ENCODE measurements at places on chromosomes 7 and 10.
A peak's percentile ranks its signal among the peaks of the same experiment; 100 is the strongest.

DNA sequence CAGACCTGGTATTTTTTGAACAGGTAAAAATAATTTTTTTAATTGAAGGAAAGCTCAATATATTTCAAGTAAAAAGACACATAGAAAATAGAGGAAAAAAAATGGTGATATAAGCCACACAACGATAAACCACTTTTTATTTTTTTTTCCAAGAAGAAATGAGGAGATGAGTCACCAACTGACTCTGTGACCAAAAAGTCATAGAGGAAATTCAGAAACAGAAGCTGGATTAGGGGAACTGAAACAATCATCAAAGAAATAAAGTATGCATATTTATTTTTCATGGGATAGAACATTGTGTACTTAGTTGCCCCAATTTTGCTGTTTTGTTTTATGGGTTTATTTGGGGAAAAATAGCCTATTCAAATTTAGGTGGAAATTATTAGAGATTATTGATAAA, 176.8 kb upstream of the AGR3 start:
- peak; percentile 82 for DNase-seq

DNA sequence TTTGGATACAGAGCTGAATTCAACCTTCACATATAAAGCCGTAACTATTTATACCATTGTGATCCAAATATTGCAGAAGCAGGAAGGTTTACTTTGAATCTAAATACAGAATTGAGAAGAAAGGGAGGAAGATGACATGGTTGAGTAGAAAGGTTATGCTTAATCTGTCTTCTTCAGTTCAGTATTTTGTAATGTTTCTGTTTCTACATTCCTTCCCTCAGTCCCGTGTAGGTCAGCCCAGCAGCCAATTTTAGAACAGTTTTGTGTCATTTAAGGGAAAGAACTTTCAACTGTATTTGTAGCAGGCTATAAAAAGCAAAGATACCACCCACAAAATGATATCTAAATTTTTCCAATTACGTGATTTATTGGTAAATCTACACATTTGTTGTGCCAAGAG, 97.4 kb downstream of the CPED1 start:
- DNase-seq, result no peak

- no peak for DNase-seq
These were observed 182.0 kb upstream of the GHITM start for GRCh38 chr10:83957168-83957947.

DNA sequence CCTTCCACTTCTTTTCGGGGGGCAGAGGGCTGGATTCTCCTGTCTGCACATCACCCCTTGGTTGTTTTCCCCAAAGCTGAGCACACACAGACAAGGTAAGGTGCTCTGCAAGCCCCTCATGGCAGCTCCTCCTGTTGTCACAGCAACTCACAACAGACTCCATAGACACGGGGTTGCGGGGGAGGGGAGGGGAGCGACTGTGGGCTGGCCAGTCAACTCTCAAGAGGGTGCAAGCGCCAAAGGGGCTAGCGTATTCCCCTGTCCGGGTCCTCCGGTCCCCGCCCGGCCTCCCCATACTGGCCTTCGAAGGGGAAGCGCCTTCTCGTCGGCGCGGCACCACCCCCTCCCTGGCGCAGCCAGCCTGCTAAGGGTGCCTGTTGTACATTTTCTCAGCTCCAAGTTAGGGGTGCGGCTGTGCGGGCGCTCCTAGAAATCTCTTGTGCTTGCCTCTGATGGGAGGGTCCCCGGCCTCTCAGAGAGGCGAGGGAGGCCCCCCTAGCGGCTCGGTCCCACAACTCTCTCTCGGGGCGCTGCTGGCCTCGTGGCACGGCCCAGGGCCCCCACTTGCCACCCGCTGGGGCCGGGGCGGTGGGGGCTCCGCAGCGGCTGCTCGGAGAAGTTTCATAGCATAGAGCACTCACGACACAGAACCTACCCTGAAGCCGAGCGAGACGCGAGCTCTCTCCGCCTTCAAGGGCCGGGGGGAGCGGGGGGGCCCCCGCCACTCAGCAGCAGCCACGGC, 498 bp downstream of the RHOBTB1 start:
- peak; percentile 56 for DNase-seq

DNA sequence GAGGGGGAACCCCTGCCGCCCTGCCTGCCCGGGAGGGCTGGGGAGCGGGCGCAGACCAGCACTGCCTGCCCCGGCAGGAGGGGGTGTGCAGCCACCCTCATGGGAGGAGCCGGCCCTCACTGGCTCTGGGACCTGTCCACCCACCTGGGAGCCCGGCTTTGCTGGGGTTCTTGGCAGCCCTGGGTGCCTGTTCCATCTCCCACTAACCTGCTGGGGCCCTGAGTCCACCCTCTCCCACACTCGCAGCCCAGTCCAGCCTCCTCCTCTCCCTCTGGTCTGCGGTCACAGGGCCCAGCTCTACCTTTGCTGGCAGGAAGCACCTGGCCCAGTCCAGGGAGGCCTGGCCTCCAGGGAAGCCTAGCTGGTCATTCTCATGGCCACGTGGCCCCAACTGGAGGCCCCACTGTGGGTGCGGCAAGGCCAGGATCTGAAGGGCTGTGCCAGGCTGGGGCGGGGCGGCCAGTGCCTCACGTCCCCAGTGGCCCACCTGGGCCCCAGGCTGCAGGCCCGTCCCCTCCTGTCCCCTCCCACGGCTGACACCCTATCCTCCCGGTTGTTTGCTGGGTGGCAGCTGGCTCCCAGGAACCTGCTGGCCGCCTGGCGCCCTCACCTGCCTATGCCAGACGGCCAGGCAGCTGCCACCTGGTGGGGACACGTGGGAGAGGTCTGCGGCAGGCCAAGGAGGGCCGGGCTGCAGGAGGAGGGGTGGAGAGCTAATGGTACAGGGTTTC, at the start of gene TMEM184A:
Gene TMEM184A (minus strand): TSS at position 393 of the 731 bp plus-strand sequence. CDS start 721 bp downstream, outside the sequence.
- DNase-seq, result no peak

GRCh38 chr7:30330134-30331111, 46.0 kb downstream of the ZNRF2 start:
- peak; percentile 27 for DNase-seq

GRCh38 chr10:118259288-118259906, 82.7 kb downstream of the FAM204A start:
- peak; percentile 6 for DNase-seq

- DNase-seq, result peak; percentile 61
These were observed 367.9 kb upstream of the MBL2 start for GRCh38 chr10:53140506-53140905.

GRCh38 chr7:10889266-10889898, 84.3 kb upstream of the PHF14 start:
- peak; percentile 39 for DNase-seq

- no peak for DNase-seq
These were observed 50.4 kb downstream of the PYROXD2 start for GRCh38 chr10:98364432-98365102.

- DNase-seq, result no peak
These were observed 74.2 kb downstream of the EEPD1 start for GRCh38 chr7:36227223-36227622.

All from HT1080 (cell line).